ENCODE measurements at places on chromosomes 11 and 22. TPM values are rescaled to one million over a fixed set of nuclear protein-coding genes. Genes with fewer than 3 reads are reported as not detected.
A peak's percentile ranks its signal among the peaks of the same experiment; 100 is the strongest.

EFCAB6 gene
- polyA plus RNA-seq: 0.07 TPM

DNA sequence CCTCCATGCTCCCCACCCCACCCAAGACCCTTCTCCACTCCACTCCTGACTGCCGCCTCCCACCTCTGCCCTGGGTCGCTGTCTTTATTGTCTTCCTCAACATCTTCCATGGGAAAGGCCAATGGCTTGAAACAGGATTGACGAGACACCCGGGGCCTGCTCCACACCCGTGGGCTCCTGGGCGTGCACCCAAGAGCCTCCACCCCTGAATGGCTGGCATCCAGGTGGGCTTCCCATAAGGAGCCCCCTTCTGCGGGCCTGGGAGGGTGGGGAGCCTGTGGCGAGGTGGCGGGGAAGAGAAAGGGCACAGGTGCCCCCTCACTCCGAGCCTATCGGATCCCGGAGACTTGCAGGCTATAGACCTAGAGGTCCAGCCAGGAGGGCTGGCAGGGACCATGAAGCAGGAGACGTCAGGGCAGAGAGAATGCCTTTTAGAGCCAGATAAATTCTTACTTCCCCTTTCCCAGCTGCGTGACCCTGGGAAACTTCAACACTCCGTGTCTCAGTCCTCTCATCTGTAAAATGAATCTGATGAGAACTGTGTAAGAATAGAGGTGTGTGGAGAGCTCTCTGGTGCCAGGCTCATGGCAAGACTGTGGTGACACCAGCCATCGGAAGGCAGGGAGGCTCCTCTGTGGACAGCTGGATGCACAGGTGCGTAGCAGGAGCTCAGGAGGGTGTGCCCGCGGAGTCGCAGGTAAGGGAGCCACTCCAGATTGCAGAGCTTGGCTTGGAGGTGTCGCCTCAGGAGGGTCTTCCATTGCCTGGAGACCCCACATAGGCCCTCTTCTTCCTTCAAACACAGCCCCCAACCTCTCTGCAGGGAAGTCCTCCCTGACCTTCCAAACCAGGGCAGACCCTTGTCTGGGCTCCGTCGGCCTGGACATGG, 53.9 kb downstream of the SMIM38 start:
- H3K27me3 ChIP-seq: peaks cover 14% of the 10 kb centered on the region
- no peak overlapping the region for H3K27ac ChIP-seq
- DNase-seq: peak; percentile 66

GRCh38 chr11:19873730-19874129, 161.1 kb downstream of the NAV2 start:
- H3K4me3 ChIP-seq: no peak overlapping the region
- DNase-seq: no peak
- H3K4me1 ChIP-seq: no peaks in the 10 kb centered on the region

DNA sequence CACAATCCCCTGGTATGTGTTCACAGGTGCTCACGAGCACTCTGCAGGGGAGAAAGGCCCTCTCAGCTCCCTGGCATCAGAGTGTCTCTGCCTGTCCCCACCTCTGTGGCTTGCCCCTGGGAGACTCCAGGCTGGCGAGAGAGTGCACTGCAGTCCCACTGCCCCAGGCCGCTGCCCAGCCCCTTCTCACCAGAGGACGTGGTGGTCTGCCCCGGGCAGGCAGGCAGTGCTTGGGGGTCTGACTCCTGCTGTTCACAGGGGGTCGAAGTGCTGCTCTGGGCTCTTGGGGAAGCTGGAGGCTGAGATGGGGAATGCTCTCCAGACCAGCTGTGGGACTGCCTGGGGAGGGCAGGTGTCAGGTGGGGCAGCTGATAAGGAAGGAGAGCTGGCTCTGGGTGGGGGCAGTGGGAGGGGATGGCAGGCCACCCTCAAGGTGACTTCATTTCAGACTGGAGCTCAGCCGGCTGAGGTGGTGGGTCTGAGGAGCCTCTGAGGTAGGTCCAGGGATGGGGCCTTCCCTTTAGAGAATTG, 151.0 kb upstream of the B3GAT1 start:
- H3K4me1 ChIP-seq: no peaks in the 10 kb centered on the region
- no peak overlapping the region for H3K27ac ChIP-seq
- H3K27me3 ChIP-seq: no peaks in the 10 kb centered on the region
- DNase-seq: peak; percentile 58
- H3K4me3 ChIP-seq: no peak overlapping the region
- no peaks in the 10 kb centered on the region for H3K36me3 ChIP-seq

GRCh38 chr11:122843281-122844141, 5.2 kb downstream of the CRTAM start:
- no peak for DNase-seq
- H3K36me3 ChIP-seq: no peaks in the 10 kb centered on the region
- peaks cover 32% of the 10 kb centered on the region for H3K4me1 ChIP-seq
- H3K4me3 ChIP-seq: no peak overlapping the region
- peak overlapping the region; percentile 73 for H3K27ac ChIP-seq
